G401 (cell line): ENCODE measurements at places on chromosomes 7 and 10. TPM values are rescaled to one million over a fixed set of nuclear protein-coding genes. Genes with fewer than 3 reads are reported as not detected.

DNA sequence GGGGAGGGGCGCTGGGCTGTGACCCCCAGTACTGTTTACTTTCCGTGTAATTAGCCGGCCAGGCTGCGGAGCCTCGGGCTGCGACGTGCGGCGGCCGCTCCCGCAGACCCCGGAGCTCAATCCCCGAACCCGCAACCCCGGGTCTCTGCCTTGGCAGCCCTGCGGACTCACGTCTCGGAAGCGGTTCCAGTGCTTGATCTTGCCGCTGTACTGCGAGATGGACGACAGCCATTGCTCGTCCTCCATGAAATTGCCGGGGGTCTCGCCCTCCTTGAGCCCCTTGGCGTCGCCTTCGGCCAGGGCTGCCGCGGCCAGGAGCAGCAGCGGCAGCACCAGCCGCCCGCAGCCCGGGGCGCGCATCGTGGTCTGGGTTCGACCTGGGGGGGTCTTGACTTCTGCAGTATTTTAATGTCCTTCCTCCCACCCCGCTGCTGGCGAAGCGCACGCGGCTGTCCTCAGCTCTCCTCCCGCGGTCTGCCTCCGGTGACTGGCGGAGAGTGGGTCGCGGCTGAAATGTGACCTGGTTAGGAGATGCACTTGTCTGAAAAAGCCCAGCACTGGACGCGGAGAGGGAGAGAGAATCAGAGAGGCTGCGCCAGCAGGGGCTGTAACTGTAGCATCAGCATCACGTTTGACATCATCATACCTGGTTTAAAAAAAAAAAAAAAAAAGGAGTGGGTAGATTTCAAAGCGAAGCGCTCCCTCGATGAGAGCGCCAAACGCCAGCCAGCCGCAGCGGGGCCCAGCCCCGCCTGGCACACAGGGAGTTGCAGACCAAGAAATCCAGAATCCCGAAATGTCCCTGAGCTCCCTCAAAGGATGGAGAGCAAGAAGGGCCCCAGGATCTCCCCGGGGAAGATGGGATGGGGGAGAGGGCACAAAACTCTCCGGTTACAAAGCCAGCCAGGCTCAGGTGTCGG is at the start of gene SPOCK2:
Gene SPOCK2, minus strand, starts transcription at position 583 of the 920 bp plus-strand sequence. Its CDS starts 223 bp downstream, at position 360.
- peak; percentile 96 for DNase-seq

GRCh38 chr10:79239275-79239779 is 107.9 kb upstream of the PPIF start:
- no peak for DNase-seq

- DNase-seq: no peak
Measured at GRCh38 chr7:19663816-19664462, 44.9 kb downstream of the POLR1F start.

GRCh38 chr10:11576092-11576809 is 35.2 kb downstream of the USP6NL start:
- DNase-seq: no peak

- peak; percentile 72 for DNase-seq
Measured at GRCh38 chr10:43215758-43216455, 51.0 kb downstream of the RASGEF1A start.

DNA sequence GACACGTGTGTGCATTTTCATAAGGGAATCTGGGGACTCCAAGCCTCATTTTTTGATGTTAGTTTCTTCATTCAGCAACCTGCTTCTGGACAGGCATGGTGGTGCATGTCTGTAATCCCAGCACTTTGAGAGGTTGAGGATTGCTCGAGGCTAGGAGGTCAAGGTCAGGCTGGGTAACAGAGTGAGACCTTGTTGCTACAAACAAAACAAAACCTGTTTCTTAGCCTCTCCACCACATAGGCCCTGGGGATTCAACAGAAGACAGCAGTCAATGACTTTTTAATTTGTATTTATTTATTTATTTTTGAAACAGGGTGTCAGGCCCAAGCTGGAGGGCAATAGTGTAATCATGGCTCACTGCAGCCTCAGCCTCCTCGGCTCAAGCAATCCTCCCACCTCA is 6.9 kb upstream of the CYTH3 start:
- no peak for DNase-seq

GRCh38 chr7:158590181-158590530 is 2.5 kb upstream of the PTPRN2 start:
- DNase-seq: no peak

GRCh38 chr10:43958071-43958432 is 309.4 kb upstream of the ZNF32 start:
- no peak for DNase-seq

DNA sequence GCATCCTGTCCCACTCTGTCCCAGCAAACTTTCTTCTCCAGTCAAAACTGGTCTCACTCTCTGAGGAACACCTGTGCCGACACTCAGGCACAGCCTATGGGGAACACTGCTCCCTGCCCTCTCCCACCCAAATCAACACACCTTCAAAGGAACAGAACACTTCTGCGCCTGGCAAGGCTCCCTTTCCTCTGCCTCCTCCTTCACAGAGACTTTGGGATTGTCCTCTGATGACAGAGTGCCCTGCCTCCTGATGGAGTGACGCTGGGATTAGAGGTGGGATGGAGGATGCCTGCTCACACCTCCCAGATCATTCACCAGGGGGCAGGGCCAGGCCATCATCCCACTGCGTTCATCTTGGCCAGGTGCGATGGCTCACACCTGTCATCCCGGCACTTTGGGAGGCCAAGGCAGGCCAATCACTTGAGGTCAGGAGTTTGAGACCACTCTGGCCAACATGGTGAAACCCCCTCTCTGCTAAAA is 26.5 kb downstream of the KLF6 start:
- DNase-seq: no peak

- DNase-seq: no peak
Measured at GRCh38 chr7:29292886-29293658, 98.5 kb downstream of the CHN2 start.

- no peak for DNase-seq
Measured at GRCh38 chr10:14077430-14077829, 253.3 kb downstream of the FRMD4A start.

DNA sequence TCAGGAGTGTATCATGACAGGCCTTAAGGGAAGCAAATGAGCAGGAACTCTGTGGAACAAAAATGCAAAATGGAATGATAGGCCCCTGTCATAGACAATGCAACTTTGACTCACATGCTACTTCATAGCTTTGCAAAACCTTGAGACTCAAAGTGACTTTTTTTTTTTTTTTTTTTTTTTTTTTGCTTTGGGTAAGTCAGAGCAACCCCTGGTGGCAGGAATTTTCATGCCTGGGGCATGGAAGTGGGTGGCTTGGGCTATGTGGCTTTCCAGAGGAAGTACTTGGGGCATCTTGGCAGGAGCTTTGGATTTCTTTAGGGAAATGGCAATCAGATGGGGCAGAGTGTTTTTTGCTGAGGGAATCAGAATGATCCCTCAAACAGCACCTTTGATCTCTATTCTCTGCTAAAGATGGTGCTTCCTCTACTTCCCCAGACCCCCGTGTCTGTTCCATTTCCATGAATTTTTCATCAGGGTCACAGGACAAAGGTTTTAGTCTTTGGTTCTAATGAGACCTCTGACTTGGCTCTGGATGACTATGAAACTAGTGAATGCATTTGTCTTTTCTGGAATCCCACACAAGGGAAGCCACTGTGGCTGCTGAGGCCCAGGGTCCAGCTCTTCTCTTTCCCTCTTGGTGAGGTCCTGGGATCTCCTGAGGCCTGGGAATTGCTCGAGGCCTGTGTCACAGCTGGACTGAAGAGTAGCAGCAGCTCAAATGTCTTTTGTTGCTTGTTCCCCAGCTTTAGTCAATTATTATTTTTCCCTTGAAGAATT is 62.8 kb downstream of the TACC2 start:
- peak; percentile 14 for DNase-seq

GRCh38 chr7:47288060-47288459 is 293.9 kb downstream of the TNS3 start:
- DNase-seq: no peak

GRCh38 chr10:120689777-120690529 is 161.2 kb upstream of the WDR11 start:
- peak; percentile 3 for DNase-seq

DNA sequence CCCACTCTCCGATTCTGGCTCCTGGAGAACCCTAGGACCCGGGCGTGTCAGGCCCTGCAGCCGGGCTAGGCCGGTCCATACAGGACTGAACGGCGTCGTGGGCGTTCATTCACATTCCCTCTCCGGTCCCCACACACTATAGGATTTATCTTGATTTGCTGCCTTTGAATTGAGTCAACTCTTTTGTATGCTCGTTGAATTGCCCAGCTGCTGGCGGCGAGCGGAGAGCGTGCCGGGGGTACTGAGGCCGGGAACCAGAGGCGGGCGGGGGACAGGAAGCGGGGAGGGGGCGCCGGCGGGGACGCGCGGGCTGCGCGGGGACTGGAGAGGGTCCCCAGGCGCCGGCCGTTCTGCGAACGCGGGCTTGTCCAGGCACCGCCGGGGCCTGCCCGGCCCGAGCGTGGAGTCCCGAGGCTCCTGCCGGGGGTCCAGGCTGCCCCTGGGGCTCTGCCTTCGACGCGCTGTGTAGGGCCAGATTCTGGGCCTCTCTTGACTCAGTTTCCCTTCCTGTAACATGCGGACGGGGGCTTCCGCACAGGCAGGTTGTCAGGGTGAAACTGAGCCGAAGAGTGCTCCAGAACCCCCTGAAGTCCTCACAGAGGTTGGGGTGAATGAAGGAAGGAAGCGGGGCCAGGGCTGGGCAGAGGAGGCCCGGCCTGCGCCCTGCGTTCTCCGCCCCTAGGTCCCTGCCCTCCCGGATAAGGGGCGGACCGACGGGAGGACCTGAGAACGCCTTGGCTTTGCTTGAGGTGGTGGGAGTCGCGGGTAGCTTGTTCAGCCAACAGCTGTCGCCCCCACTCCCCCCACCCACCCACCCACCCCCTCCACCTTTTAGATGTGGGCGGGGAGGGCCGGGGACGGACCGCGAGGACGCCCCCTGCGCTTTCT is 769 bp upstream of the ELFN1 start:
- DNase-seq: peak; percentile 10

SLC26A4 gene
- 0.03 TPM in 1 of 2 replicates, not detected in the other for total RNA-seq

CASTOR2 gene
- total RNA-seq: 4.0 and 5.0 TPM in 2 replicates

NODAL gene
- total RNA-seq: 2.8 TPM in 1 of 2 replicates, not detected in the other

CCDC172 gene
- total RNA-seq: not detected in 2 replicates

NEUROD6 gene
- not detected in 2 replicates for total RNA-seq

OR6V1 gene
- total RNA-seq: not detected in 2 replicates
